ENCODE measurements at places on chromosomes 11 and 22.

- no peak for DNase-seq
Observed at GRCh38 chr11:11856638-11857037, 14.9 kb downstream of the USP47 start.

GRCh38 chr11:836700-837099 lies 3.9 kb downstream of the CD151 start:
- no peak for DNase-seq

- no peak for DNase-seq
Observed at GRCh38 chr11:44638032-44638431, 72.6 kb downstream of the CD82 start.

- no peak for DNase-seq
Observed at GRCh38 chr22:50367778-50368500, 24.8 kb downstream of the PPP6R2 start.

DNA sequence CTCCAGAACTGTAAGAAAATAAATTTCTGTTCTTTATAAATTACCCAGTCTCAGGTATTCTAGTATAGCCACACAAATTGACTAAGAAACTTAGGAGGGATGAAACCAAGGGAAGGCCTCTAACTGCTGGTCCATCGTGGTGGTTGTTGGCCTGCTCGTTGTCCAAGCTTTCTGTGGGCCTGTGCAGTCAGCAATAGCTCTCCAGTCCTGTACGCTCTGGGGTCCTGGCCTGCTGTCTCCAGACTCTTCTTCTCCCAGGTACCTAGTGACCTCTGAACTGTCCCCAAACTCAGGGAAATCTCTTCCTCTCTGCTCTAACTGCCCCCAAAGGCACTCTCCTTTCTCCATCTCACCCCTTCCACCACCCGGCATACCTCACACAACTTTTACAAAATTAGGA lies 5.7 kb upstream of the VSIG10L2 start:
- no peak for DNase-seq

DNA sequence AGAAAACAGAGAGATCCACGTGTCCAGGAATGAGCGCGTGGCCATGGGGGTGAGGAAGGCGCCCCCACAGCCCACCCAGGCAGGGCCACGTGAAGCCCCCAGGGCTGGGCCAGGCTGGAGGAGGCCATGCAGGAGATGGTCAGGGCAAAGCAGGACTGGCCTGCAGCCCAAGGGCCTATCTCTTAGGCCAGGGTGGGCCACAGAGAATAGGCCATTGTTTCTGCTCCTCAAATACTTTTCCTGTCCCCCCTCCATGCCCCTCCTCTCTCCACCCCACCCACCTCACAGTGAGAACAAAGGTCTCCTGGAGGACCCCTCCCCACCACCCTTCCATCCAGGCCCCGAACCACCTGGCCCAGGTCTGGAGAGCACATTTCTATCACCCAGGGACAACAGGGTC lies 8.3 kb upstream of the CDC42EP1 start:
- no peak for DNase-seq

- peak; percentile 28 for DNase-seq
Observed at GRCh38 chr11:110059706-110060463, 33.3 kb upstream of the ZC3H12C start.

DNA sequence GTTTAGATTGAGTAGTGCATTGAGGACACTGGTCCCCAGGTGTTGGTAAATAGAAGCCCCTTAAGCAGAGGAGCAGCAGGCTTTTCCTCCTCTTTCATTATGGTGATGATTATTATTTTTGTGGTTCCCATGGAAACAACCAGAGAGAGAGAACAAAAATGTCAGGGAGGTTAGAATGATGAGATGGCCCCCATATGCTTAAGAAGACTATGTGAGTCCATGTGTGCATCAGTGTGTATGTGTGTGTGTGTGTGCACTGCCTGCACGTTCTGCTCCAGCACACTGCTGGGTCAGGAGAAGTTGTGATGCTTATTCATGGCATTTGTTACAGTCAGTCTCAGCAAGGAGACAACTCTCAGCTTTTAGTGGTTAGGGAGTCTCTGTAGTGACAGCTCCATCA lies 724.2 kb downstream of the NTM start:
- DNase-seq: no peak
